ENCODE measurements at places on chromosomes 13 and 19.
A peak's percentile ranks its signal among the peaks of the same experiment; 100 is the strongest.

DNA sequence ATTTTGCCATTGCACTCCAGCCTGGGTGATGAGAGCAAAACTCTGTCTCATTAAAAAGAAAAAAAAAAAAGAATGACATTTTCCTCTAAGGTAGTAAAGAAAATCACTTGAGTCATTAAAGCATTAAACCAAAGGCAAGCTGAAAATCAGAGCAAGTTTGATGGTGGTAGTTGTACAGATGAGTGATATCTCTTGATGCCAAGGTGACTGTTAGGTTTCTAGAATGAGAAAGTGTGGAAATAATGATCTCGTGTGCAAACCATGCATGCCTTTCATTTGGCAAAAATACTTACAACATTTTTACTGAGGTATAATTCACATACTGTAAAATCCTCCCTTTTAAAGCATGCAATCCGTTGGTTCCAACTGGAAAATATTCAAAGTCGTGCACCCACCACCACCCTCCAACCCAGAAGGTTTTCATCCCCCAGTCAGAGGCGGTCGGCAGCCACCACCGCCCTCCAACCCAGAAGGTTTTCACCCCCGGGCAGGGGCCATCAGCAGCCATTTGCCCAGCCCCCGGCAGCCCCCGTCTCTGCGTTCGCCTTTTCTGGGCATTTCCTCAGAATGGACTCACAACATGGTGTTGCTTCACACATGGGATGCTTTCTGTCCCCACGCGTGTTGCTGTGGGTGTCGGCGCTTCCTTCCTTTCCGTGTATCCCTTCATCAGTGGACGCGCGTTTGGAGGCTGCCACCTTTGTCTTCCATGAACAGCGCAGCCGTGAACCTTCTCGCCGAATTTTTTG, 90.2 kb downstream of the ATP11A start:
- DNase-seq, result no peak

DNA sequence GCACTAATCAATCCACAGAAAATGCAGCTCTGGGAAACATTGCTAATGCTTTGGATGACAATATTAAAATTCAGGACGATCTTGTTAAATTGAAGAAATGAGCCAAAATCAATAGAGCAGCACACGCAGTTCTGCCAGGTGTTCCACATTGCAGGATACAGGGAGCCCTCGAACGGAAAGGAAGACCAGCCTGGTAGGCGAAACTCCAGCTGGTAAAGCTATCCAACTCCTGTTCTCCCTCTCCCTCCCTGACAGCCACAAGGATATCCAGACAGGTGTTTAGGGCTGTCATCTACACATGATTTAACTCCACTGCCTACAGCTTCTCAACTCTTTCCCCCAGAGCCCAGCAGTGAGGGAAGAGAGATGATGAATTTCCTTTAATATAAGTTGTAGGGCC, 67.7 kb downstream of the EPSTI1 start:
- no peak for DNase-seq

- DNase-seq, result no peak
Measured at GRCh38 chr19:19445911-19446361, 40.5 kb downstream of the GATAD2A start.

GRCh38 chr13:22405891-22406290, 735.0 kb downstream of the FGF9 start:
- DNase-seq, result no peak

DNA sequence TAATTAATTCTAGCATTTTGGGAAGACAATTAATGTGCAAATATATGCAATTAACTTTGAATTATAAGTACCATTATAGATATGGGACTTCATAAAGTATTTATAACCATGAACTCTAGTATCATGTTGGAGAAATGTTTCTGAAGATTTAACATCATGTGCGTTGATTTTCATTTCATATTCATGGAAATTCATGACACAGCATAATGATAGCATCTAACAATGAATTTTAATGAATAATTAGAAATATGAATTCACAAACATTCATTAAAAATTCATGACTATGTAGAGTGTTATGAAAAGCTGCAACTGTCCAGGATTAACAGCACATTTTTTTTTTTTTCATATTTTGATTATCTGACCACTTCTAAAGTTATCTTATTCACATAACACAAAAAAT, 70.1 kb upstream of the KLHL1 start:
- DNase-seq, result no peak

- DNase-seq, result no peak
Measured at GRCh38 chr19:38211766-38212165, 12.3 kb downstream of the DPF1 start.

GRCh38 chr19:10670182-10670581, 16.0 kb downstream of the ILF3 start:
- no peak for DNase-seq

- DNase-seq, result no peak
Measured at GRCh38 chr13:62910541-62911060, 1495.0 kb upstream of the PCDH20 start.

- no peak for DNase-seq
Measured at GRCh38 chr13:104461049-104461448, 1394.8 kb upstream of the SLC10A2 start.

- no peak for DNase-seq
Measured at GRCh38 chr19:56597696-56598095, 2.6 kb downstream of the ZNF71 start.

DNA sequence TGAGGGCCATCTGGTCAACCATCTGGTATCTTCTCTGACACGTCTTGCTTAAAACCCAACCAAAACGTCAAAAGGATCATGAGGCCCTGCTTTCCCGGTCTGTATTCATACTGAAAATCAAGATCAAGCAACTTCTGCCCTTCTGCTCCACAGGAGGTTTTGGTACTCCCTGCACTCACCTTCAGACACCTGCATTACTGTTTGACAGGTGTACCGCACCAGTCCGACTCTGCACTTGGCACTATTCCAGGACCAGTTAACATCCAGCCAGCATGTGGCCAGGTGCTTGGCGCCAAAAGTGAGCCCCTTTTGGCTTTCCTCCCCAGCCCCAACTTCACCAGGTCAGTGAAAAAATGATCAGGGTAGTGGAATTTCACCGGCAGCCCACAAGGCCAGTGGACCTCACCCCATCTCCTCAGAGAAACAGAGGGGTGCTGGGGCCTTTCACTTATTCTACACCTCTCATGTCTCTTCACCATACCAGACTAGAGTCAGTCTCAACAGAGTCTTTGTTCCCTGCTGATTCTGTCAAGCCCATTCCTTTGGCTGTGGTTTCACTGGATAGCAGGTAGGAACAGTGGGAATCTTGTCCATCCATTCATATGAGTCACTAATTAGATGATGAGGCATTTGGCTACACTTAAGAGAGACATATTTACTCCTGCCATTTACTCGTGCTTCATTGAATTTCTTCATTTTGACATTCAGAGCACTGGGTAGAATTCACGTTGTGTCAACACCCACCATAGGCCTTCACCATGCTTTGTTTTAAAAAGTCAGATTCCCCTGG, 85.3 kb downstream of the ZNF726 start:
- no peak for DNase-seq

- no peak for DNase-seq
Measured at GRCh38 chr19:18000480-18000914, 7.5 kb upstream of the ARRDC2 start.

GRCh38 chr13:43140985-43141384, 117.6 kb downstream of the DNAJC15 start:
- no peak for DNase-seq

GRCh38 chr19:1136621-1137317, 33.0 kb downstream of the GPX4 start:
- DNase-seq, result no peak

DNA sequence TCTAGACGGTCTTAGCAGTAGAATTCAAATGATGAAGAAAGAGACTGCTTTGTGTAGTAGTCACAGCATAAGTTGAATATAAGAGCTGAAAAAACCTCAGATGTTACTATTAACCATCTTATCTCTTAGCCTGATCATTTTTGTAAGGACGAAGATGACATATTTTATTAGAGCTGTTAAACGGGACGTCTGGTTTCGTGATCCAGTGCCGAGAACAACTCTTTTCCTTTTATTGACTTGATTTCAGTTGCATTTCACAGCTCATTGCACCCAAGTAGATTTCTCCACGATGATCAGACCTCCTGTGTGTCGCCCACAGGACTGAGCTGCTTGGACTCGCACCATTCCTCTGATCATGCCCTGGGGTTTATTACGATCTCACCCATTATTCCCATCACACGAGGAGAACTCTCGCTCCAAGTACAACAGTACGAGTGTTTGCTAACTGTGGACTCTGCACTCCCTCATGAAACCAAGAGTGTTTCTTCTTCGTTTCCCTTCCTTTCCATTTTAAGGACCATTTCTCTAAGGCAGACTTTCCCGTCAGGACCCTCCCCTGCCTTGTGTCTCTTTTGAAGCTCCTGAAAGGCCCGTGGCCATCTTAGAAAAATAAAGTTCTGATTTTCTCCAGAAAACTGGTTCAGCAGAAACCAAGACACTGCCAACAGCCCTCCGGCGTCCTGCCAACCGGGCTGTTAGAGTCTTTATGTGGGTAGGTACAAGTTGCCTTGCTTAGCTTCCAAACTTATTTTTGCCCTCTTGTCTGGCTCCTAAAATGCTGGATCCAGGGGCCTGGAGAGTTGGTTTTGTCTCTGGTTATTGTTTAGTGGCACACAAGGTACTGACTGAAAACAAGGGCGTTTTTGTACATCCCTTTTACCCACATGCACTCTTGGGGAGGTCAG, 48.2 kb upstream of the RNF113B start:
- DNase-seq, result no peak

DNA sequence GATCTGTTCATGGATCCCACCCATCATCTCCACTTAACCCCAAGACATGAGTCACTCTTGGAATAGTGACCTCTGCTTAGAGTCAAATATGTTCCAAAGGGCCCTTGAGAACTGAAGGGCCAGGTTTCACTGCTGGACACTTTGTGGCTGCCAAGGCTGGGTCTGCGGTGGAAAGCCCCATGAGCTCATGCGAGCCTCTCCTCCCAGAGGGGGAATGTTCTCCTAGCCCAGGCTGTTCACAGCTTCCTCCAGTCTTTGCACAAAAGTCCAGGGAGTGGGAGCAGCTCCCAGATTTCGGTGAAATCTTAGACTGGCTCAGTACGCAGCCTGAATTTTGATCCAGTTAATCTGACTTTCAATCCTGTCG, 732 bp upstream of the DCLK1 start:
- DNase-seq, result no peak

GRCh38 chr19:51473009-51473707, 5.2 kb upstream of the CEACAM18 start:
- peak; percentile 52 for DNase-seq

DNA sequence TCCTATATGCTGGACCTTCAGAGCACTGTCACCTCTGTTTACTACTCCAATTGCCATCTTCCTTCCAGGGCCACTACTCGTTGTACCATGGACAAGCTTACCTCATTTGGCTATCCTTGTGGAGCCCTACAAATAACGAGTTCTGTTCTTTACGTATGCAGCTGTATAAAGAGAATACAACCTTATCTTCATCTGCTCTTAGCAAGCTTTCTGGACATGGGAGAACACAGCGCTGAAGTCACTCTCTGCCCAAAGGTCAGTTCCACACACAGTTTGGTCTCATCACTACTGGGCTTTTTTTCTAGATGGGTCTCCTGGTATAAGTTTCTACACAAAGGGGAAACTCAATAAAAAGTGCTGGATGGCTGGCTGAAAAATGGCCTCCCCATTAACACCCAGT, 88.9 kb downstream of the CDADC1 start:
- no peak for DNase-seq

DNA sequence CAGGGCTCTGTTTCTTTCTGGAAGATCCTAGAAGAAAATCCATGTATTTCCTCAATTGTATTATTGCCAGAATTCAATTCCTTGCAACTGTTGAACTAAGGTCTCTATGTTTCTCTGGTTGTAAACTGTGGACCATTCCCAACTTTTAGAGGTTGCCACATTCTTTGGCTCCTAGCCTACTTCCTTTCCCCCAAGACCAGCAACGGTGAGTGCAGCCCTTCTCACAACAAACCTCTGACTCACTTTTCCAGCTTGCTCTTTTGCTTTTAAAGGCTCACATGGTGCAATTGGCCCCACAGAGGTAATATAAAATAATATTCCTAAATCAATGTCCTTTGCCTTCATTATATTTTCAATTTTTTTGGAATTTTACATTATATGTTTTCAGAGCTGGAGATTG, 371.3 kb downstream of the SLITRK5 start:
- DNase-seq, result no peak

GRCh38 chr13:98916403-98916802, 61.5 kb downstream of the DOCK9 start:
- DNase-seq, result no peak

- DNase-seq, result no peak
Measured at GRCh38 chr19:46426035-46426505, 2.7 kb downstream of the PNMA8C start.

DNA sequence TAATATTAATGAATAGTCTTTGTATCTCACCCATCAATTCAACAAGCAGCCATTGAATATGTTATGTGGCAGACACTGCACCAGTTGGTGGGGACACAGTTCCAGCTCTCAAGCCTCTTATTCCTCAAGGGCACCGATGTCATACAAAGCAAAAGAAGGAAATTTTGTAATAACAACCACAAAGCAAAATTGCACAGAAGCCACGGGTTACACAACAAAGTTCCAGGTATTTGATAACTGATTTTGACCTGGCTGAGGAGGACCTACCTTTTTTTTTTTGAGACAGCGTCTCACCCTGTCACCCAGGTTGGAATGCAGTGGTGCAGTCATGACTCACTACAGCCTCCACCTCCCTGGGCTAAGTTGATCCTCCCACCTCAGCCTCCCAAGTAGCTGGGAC, 266.7 kb downstream of the FOXO1 start:
- no peak for DNase-seq

DNA sequence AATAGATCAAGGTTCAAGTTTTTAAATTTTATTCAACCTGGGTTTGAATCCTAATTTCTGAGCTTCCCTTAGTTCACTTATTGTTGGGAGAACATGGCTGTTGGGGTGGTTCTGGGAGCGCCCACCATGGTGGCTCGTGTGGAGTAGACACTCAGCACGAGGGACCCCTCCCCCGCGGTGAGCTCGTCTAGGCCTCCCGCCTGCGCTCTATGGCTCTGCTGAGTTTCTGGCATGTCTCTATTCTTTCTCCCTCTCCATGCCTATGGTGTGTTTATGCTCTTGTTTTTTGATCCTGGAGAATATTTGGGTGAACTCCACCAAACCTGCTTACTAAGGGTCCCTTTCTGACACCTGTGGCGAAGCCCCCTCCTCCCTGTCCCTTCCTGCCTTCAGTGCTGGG, 1.6 kb upstream of the EPN1 start:
- no peak for DNase-seq

DNA sequence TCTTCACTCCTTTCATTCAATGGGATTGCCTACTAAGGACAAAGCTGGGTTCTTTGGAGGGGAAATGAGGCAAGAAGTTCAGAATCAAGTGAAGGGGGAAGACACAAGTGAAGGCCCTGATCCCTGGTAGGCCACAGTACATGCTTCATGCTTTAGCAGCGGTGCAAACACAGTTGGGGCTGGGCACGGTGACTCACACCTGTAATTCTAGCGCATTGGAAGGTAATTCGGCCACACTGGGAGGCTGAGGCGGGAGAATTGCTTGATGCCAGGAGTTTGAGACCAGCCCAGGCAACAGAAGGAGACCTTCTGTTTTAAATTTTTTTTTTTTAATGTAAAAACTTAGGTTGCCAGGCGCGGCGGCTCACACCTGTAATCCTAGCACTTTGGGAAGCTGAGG, 23.4 kb upstream of the GATAD2A start:
- DNase-seq, result no peak
